Occipital lobe (tissue), 3 donors: ENCODE measurements at places on chromosomes 16 and 17. TPM values are rescaled to one million over a fixed set of nuclear protein-coding genes. Genes with fewer than 3 reads are reported as not detected.

Gene SOST
- not detected for total RNA-seq

DNA sequence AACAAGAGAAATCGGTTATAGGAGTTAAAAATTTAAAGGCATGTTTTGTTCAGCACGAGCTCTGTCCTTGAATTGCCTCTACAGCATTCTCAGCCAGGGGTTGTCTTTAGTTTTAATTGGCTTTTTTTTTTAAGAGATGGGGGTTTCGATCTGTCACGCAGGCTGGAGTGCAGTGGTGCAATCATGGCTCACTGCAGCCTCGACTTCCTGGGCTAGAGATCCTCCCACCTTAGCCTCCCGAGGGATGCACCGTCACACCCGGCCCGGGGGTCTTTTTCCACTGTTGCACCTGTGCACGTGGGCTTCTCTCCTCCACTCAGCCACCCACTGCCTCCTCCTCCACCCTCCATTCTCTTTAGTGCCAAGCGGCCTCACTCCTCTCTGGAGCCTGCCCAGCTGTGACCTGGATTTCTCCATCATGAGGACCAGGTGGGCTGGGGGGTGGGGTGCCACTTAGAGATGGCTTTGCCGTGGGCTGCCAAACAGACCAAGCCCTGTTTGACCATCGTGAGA is 106.8 kb upstream of the SEC14L1 start:
- no peak for DNase-seq

- no peak for DNase-seq
These were observed 51.5 kb upstream of the CBX4 start for GRCh38 chr17:79890706-79891105.

GRCh38 chr17:11278186-11278991 is 37.4 kb downstream of the SHISA6 start:
- DNase-seq, result no peak

GRCh38 chr16:880471-881171 is 80.1 kb upstream of the GNG13 start:
- no peak for DNase-seq

DNA sequence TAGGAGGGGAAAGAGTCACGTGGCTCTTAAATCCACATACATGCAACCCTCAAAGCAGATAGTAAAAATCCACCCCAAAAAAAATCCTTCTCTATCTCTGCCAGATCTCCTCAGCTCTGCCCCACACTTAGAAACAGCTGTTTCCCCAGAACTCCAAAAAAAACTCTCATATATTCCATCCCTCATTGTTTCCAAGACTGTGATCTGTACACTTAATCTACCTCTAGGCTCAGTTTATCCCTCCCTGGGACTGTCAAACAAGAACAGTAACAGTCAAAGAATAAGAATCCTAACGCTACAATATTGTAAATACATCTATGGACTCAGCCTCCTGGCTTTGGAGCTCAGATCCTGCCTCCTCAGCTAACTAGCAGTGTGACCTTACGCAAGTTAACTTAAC is 11.6 kb downstream of the CUEDC1 start:
- DNase-seq, result no peak

Gene TMEM238L
- not detected for total RNA-seq

- no peak for DNase-seq
These were observed 1.3 kb upstream of the MOSMO start for GRCh38 chr16:22006636-22007035.

- no peak for DNase-seq
These were observed 16.9 kb upstream of the TRAP1 start for GRCh38 chr16:3734084-3734757.

GRCh38 chr16:10156099-10156498 is 26.1 kb downstream of the GRIN2A start:
- no peak for DNase-seq

- no peak for DNase-seq
These were observed 27.6 kb downstream of the HSD17B2 start for GRCh38 chr16:82062645-82063058.

Gene KCNJ12
- total RNA-seq, result 3.4 TPM

Gene SNN
- 143 TPM for total RNA-seq

- DNase-seq, result no peak
These were observed 1.2 kb downstream of the FOXF1 start for GRCh38 chr16:86511317-86512161.

GRCh38 chr17:47810200-47810821 is 11.3 kb downstream of the OSBPL7 start:
- DNase-seq, result no peak

Gene PPP1R1B
- total RNA-seq, result 8.1 TPM

GRCh38 chr17:82648165-82648668 is at the start of gene WDR45B:
Gene WDR45B, minus strand, starts transcription at chr17:82648444. Its CDS starts 104 bp downstream, at chr17:82648340.
- peak; percentile 94 for DNase-seq
